ENCODE measurements at places on chromosomes 13 and 19. TPM values are rescaled to one million over a fixed set of nuclear protein-coding genes. Genes with fewer than 3 reads are reported as not detected.

DNA sequence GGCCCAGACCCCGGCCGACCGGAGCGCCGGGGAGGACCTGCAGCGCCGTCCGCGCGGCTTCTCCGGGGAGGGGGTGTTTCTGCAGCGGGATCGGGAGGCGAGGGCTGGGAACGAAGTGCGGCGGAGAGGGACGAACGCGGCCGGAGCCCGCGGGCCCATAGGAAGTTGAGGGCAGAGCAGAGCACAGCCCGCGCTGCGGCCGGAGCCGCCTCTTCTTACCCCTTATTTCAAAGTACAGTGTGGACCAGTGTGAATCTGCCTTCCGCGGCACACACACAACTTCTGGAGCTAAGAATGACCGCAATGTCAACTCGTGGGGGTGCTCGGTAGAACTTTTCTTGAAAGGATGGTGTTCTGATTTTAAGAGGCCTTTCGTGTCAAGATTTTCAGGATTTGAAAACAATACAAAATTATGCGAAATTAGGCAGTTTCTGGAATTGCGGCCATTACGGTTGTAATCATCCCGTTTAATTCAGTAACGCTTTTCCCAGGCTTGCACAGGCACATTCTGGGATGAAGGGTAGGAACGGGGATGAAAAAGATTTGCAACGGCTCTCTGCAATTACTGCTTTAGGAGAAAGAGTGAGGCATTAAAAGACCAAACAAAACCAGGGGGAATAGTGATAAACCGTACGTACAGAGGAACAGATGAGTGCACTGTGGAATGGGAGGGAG, 821 bp downstream of the TDRD3 start:
- peak; percentile 81 for DNase-seq
- H3K27ac ChIP-seq, result peak overlapping the region; percentile 95
- H3K4me1 ChIP-seq, result peaks cover 17% of the 10 kb centered on the region
- no peaks in the 10 kb centered on the region for H3K27me3 ChIP-seq
- peak overlapping the region; percentile 92 for H3K4me3 ChIP-seq
- H3K36me3 ChIP-seq, result no peaks in the 10 kb centered on the region

DNA sequence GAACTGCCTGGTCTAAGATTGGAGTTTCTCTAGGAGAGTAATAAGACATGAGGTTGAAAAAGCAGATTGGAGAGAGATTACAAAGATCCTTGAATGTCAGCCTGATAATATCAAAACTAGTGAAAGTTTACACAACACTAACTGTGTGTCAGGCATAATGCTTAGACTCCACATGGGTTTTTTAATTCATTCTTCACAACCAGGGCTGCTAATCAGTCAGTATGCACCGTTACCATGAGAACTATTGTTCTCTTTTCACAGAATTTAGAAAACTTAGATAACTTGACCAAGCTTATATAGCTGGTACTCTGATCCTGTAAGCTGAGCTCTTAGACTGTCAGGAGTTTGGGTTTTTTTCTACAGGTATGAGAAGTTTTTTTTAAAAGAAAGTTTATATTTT, 46.6 kb upstream of the TSC22D1 start:
- no peaks in the 10 kb centered on the region for H3K36me3 ChIP-seq
- no peaks in the 10 kb centered on the region for H3K4me1 ChIP-seq
- no peak overlapping the region for H3K4me3 ChIP-seq
- no peak for DNase-seq
- no peaks in the 10 kb centered on the region for H3K27me3 ChIP-seq

GRCh38 chr13:97043302-97043701, 49.0 kb upstream of the OXGR1 start:
- H3K27me3 ChIP-seq, result no peaks in the 10 kb centered on the region
- no peak for DNase-seq
- H3K4me1 ChIP-seq, result no peaks in the 10 kb centered on the region

DNA sequence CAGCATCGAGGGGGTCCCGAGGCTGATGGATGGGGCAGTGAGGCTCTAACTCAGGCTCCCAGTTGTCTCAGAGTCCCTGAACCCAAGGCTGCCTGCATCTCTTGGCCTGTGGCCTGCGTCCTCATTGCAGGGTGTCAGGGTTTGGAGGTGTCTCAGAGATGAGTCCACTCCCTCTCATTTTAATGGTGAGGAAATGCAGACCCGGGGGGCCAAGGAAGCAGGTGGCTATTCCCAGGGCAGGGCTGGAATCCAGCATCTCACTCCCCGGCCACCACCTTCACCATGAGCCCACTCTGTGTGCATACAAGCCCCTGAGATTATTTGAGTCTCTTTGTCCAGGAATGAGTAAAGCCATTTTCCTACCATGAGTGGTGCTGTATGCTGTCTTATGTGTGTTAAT, 21.4 kb downstream of the TEX29 start:
- H3K27ac ChIP-seq, result no peak overlapping the region
- DNase-seq, result no peak
- H3K36me3 ChIP-seq, result no peaks in the 10 kb centered on the region
- no peak overlapping the region for H3K4me3 ChIP-seq
- no peaks in the 10 kb centered on the region for H3K27me3 ChIP-seq

DNA sequence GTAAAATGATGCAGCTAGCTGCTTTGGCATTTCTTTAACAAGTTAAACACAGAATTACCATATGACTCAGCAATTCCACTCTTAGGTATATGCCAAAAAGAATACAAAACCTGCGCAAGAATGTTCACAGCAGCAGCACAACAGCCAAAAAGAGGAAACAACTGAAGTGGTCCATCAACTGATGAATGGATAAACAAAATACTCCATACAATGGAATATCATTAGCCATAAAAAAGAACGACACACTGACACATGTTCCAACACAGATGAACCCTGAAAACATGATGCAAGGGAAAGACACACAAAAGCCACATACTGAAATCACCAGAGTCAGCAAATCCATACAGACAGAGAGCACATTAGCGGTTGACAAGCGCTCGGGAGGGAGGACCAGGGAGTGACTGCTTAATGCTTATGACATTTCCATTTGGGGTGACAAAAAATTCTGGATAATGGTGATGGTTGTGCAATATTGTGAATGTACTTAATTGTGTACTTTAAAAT, 3.0 kb downstream of the PCID2 start:
- no peaks in the 10 kb centered on the region for H3K27me3 ChIP-seq
- no peak overlapping the region for H3K27ac ChIP-seq
- H3K4me3 ChIP-seq, result no peak overlapping the region
- peaks cover 19% of the 10 kb centered on the region for H3K4me1 ChIP-seq
- DNase-seq, result no peak
- no peaks in the 10 kb centered on the region for H3K36me3 ChIP-seq

GRCh38 chr13:78712831-78713230, 53.9 kb upstream of the OBI1 start:
- no peaks in the 10 kb centered on the region for H3K27me3 ChIP-seq
- no peaks in the 10 kb centered on the region for H3K4me1 ChIP-seq
- H3K4me3 ChIP-seq, result no peak overlapping the region

DNA sequence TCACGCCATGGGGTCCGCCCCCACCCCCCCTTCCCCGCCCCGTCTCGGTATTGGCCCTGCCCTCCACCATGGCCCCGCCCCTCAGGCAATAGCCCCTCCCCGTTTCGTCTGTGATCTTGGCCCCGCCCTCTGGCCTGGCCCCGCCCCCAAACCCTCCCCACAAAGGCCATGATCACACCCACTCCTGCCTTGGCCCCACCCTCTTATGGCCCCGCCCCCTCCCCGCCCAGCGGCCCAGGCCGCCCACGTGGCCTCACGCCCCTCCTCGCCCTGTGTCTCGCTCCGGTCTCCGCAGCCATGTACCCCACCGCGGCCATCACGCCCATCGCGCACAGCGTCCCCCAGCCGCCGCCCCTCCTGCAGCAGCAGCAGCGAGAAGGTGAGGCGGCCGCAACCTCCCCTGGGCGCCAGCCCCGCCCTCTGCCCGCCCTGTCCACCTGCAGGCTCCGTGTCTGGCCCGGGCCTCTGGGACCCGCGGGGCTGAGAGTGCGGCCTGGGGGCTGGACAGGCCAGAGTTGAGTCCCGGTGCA, 61.3 kb downstream of the CELF5 start:
- no peak overlapping the region for H3K27ac ChIP-seq
- no peaks in the 10 kb centered on the region for H3K36me3 ChIP-seq
- no peak overlapping the region for H3K4me3 ChIP-seq
- DNase-seq, result no peak
- no peaks in the 10 kb centered on the region for H3K4me1 ChIP-seq

GRCh38 chr19:54100561-54100960, at the start of gene OSCAR:
Gene OSCAR, minus strand, starts transcription at chr19:54100803. Its CDS starts 11 bp downstream, at chr19:54100792.
- no peak within 1 kb of the TSS for H3K4me3 ChIP-seq
- peaks cover 7% of the 10 kb centered on the region for H3K27me3 ChIP-seq
- no peaks in the 10 kb centered on the region for H3K36me3 ChIP-seq
- DNase-seq, result no peak
- peaks cover 12% of the 10 kb centered on the region for H3K4me1 ChIP-seq

GRCh38 chr13:104854007-104854406, 1681.5 kb downstream of the EFNB2 start:
- H3K27me3 ChIP-seq, result no peaks in the 10 kb centered on the region
- H3K36me3 ChIP-seq, result no peaks in the 10 kb centered on the region
- H3K4me3 ChIP-seq, result no peak overlapping the region
- no peak overlapping the region for H3K27ac ChIP-seq

GRCh38 chr19:40444825-40445312, 734 bp upstream of the SERTAD3 start:
- H3K4me1 ChIP-seq, result peaks cover 27% of the 10 kb centered on the region
- no peaks in the 10 kb centered on the region for H3K36me3 ChIP-seq
- DNase-seq, result no peak
- peak overlapping the region; percentile 7 for H3K4me3 ChIP-seq

DNA sequence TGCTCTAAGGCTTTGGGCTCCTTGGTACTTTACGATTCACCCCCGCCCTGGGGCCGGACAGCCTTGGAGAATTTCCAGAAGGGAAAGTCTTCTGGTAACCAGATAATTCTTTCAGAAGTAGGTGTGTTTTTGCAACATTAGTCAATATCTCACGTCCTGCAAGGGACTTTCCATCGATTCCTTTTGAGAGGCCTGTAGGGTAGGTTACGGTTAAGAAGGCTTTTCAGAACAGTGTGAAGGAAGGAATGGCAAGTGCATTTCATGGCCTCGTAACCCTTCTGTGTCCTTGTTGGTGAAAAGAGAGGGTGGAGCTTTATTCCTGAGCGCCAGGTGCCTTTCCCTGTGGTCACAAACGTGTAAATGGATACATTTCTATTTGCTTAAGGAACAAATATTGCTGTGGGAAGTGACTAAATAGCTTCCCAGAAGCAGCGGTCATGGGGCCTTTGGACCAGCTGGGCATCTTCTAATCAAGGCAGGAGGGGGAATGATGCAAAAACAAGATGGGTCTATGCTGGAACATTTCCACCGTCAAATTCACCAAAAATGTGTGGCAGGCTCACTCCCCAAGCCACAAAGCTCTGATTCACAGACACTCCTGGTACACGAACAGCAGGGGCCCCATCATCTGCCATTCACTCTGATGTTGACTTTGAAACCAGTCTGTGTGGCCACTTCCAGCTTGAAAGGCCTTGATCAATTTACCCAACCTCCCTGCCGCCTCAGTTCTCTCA, 99.2 kb downstream of the ANKRD10 start:
- H3K4me1 ChIP-seq, result no peaks in the 10 kb centered on the region
- no peaks in the 10 kb centered on the region for H3K36me3 ChIP-seq
- no peak overlapping the region for H3K4me3 ChIP-seq
- no peak overlapping the region for H3K27ac ChIP-seq
- no peak for DNase-seq

- no peak for DNase-seq
- no peaks in the 10 kb centered on the region for H3K36me3 ChIP-seq
- H3K4me3 ChIP-seq, result no peak overlapping the region
- no peaks in the 10 kb centered on the region for H3K4me1 ChIP-seq
- no peak overlapping the region for H3K27ac ChIP-seq
Observed at GRCh38 chr13:55576389-55576788, 1564.3 kb upstream of the PRR20A start.

DNA sequence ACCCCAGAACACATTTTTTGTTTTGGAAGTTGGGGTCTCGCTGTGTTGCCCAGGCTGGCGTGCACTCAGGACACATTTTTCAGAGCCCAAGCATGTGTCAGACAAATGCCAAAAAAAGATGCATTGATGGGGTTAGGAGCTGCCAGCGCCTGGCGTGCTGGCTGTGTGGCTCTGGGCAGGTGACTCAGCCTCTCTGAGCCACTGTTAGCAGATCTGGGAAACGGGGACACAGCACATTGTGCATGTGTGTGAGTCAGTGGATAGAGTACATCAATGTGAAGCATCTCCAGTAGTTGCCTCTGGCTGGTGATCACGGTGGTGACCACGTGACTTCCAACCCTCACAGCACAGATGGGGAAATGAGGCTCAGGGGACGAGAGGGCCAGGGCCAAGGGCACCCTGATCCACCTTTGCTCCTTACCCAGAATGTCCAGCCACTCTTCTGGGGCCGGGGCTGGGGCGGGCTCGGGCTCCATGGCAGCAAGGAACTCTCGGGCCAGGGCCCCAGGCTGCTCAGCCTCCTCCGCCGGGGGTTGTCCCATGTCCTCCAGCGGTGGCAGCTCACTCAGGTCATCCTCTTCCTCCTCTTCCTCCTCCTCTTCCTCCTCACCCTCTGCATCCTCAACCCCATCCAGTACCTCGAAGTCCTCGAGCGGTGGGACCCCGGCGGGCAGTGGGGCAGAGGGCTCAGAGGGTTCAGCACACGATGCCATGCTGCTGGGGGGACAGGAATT, 1.9 kb downstream of the FKBP8 start:
- H3K4me1 ChIP-seq, result peaks cover 7% of the 10 kb centered on the region
- H3K27me3 ChIP-seq, result no peaks in the 10 kb centered on the region
- H3K36me3 ChIP-seq, result no peaks in the 10 kb centered on the region
- no peak for DNase-seq
- no peak overlapping the region for H3K4me3 ChIP-seq

- no peak overlapping the region for H3K4me3 ChIP-seq
- no peaks in the 10 kb centered on the region for H3K36me3 ChIP-seq
- no peaks in the 10 kb centered on the region for H3K27me3 ChIP-seq
- DNase-seq, result no peak
- no peak overlapping the region for H3K27ac ChIP-seq
- no peaks in the 10 kb centered on the region for H3K4me1 ChIP-seq
Observed at GRCh38 chr13:25783601-25784024, 268.2 kb downstream of the SHISA2 start.

GRCh38 chr13:19910336-19911072, 47.1 kb upstream of the ZMYM5 start:
- no peaks in the 10 kb centered on the region for H3K27me3 ChIP-seq
- no peaks in the 10 kb centered on the region for H3K36me3 ChIP-seq
- H3K4me3 ChIP-seq, result no peak overlapping the region
- no peak for DNase-seq
- H3K4me1 ChIP-seq, result no peaks in the 10 kb centered on the region

- H3K4me1 ChIP-seq, result peaks cover 23% of the 10 kb centered on the region
- DNase-seq, result no peak
- no peak overlapping the region for H3K27ac ChIP-seq
Observed at GRCh38 chr13:98263841-98264240, 86.8 kb upstream of the RNF113B start.

KLK13 gene
- 0.36 TPM for total RNA-seq

CALR3 gene
- not detected for total RNA-seq

SGCG gene
- 4.1 TPM for total RNA-seq

LILRB2 gene
- total RNA-seq, result not detected

SIGLEC12 gene
- not detected for total RNA-seq

LRRC4B gene
- total RNA-seq, result 6.0 TPM

CHST8 gene
- total RNA-seq, result 0.36 TPM

CEACAM16 gene
- total RNA-seq, result 0.73 TPM

TTYH1 gene
- 7.0 TPM for total RNA-seq

SYT3 gene
- total RNA-seq, result 0.48 TPM

Measured in hepatocyte (in vitro differentiated cells).